ENCODE measurements at places on chromosomes 1 and 21.

- DNase-seq, result no peak
Observed at GRCh38 chr1:226635456-226635941, 86.9 kb downstream of the STUM start.

GRCh38 chr21:40985370-40985769, 138.4 kb upstream of the DSCAM start:
- no peak for DNase-seq

DNA sequence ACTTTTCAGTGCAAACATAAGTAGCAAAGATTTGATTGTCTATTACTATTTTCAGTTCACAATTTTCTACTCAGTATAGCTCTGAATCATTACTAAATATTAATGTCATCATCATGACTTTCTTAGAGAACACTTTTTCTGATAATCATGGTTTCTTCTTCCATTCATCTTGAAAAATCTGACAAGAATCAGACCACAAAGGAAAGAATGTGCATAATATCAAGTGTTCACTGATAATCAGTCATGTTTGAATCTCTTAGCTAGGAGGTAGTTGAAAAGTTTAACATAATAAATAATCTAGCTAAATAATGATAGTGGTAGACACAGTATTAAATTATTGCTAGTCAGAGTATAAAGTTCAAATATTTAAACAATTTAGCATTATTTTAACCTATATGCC, 133.2 kb downstream of the BRINP3 start:
- no peak for DNase-seq

DNA sequence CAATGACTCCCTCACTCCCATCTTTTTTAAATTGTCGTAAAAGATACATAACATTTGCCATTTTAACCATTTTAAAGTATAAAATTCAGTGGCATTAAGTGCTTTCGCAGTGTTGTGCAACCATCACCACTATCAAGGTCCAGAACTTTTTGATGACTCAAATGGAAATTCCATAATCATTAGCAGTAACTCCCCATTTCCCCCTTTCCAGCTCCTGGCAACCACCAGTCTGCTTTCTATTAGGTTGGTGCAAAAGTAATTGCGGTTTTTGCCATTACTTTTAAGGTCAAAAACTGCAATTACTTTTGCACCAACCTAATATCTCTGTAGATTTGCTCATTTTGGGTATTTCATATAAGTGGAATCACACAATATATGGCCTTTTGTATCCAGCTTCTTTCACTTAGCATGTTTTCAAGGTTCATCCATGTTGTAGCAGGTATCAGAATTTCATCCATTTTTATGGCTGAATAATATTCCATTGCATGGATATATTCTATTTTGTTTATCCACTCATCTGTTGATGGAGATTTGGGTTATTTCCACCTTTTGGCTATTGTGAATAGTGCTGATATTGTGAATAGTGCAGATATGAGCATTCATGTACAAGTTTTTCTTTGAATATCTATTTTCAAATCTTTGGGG, 159.7 kb downstream of the HIVEP3 start:
- DNase-seq, result no peak

DNA sequence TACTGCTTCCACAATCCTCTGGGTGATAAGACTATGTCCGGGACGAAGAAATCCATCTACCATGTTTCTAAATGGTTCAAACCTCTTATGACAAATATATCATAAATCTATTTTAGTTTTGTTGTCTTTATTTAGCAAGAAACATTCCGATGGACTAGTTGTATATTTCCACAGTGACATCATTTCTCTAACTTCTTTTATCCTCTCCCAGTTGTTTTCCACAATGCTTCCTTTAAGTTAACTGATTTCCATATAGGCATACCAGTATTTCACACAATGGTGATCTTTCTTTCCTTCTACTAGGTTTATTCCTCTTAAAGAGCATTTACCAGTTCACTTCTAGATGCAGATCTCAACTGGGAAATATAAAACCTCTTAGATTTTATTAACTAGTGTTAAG, 44.8 kb downstream of the USP1 start:
- DNase-seq, result no peak

GRCh38 chr1:29860681-29861080, 624.4 kb downstream of the PTPRU start:
- no peak for DNase-seq

GRCh38 chr21:34989337-34990151, 59.6 kb downstream of the RUNX1 start:
- peak; percentile 32 for DNase-seq

DNA sequence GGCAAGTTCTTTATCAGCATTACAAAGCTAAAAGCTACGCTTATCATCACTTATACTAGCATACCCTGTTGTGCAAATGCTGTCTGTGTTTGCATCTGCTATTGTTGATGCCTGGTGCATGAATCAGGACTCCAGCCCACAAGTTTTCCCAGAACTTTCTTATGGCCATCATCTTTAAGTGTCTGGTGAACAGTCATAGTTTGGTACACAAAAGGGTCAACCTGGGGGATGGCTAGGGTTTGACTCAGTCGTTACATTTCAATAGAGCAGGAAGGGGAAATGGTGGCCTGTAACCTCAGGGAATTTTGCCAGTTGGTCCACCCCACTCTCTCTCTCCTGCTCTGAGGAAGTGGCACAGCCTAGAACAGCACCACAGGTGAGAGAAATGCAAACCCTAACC, 35.4 kb downstream of the SELL start:
- DNase-seq, result no peak

DNA sequence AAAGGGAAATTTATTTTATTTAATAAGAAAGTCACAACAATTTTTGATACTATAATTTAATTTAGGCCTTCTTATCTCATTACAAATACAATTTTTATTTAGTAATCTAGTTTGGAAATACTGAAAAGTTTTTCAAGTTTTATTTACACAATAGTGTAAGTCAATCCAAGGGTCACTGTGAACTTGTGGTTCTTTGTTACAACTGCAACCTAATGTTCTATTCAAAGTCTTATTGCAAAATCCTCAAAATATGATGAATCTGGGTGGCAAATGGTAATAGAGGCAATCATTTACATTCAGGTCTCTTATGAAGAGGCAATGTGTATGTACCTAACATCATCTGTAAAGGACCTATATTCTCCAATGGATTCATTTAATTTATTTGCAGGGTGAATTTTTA, 421.2 kb downstream of the DPYD start:
- DNase-seq, result no peak

GRCh38 chr21:37974081-37974480, 57.8 kb upstream of the KCNJ6 start:
- DNase-seq, result no peak

DNA sequence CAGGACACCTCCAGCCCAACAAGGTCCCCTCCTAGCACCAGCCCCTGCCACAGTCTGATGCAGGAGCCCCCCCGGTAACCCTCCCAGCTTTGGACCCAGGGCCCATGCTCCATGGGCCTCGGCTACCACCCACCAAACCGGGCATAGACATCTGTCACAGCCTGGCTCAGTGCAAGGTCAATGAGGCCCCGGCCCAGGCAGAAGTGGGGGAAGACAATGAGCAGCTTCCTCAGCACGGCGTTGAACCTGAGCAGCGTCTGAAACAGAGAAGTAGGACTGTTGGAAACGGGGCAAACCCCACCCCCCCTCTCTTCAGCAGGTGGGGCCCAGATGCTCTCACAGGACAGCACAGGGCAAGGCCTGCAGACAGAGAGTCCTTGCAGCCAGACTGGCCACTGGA, 101.9 kb upstream of the GCLM start:
- DNase-seq, result no peak

GRCh38 chr1:243246916-243247315, 8.2 kb downstream of the CEP170 start:
- no peak for DNase-seq

DNA sequence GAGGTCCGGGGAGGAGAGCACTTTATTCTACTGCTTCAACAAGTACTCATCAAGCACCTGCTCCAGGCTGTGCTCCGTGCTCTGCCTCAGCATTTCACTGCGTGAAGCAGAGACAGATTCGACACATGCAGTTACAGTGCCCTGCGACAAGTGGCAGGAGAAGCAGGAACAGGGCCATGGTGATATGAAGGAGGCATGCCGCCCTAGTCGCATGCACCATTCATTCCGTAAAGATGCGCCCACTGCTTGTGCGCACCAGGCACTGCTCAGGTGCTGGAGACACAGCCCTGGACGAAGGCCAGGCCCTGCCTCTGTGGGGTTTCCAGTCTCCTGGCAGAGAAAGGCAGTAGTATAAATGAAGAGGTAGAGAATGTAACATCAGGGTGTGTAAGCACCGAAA, 206.6 kb downstream of the HIVEP3 start:
- no peak for DNase-seq

DNA sequence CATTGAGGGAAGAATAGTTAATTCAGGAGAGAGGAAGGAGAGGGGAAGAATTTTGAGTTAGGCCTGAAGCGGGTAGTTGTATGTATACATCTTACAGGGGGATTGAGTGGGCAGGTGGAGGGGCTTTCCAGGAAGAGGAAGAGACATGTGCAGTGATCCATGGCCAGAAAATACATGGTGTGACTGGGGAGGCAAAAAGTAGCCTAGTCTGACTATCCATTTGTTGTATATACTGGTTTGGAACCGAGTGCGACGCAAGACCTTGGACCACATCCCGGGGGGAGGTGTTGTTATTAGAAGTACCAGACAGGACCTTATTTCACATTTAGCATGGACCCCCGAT, 158.3 kb downstream of the SDCCAG8 start:
- DNase-seq, result no peak

DNA sequence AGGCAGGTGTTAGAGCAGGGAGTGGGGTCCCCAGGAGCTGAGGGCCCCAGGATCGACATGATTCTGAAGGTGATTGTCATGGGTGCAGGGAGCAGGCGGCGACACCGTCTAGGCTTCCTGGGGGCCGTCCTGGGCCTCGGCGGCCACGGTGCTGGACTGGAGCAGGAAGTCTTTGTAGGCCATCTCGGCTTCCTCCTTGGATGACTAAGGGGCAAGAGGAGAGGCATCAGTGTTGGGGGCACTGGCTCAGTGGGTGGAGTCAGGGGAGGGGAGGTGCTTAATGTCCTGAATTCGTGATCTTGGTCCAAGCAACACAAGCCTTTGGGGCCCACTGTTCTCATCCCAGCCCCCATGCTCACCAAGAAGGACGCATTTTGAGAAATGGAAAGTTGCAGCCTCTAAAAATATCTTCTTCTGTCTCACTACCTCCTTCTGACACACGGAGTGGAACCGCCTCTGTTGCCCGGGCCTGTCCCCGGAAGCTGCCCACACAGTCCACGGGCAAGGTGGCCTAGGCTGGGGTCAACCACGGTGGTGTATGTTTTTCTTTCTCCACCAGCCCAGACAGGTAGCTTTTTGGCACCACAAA, 8.6 kb upstream of the FCMR start:
- DNase-seq, result no peak

DNA sequence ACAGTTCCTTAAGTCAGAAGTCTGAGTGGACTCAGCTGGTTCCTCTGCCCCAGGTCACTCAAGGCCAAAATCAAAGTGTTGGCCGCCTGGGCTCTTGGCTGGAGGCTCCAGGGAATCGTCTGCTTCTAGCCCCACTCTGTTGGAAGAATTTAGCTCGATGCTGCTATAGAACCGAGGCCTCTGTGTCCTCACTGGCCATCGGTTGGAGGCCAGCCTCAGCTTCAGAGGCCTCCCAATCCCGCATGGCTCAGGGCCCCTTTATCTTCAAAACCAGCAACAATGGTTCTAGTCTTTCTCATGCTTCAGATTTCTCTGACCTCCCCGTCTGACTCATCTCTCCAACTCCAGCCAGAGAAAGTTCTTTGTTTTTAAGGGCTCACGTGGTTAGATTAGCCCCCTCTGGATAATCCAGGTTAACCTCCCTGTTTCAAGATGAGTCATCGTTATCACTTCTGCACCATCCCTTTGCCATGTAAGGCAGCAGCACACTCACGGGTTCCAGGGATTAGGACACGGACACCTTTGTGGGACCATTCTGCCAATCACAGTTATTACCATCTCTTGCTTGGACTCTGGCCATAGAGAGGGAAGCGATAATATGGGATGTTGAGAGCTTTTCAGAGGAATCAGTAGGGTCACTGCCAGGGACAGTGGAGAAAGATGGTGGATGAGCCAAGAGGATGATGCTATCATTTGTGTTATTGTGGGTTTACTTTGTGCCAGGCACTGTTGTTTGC, 13.6 kb downstream of the FHAD1 start:
- no peak for DNase-seq

GRCh38 chr1:22861764-22862440, 110.8 kb downstream of the LACTBL1 start:
- DNase-seq, result no peak

DNA sequence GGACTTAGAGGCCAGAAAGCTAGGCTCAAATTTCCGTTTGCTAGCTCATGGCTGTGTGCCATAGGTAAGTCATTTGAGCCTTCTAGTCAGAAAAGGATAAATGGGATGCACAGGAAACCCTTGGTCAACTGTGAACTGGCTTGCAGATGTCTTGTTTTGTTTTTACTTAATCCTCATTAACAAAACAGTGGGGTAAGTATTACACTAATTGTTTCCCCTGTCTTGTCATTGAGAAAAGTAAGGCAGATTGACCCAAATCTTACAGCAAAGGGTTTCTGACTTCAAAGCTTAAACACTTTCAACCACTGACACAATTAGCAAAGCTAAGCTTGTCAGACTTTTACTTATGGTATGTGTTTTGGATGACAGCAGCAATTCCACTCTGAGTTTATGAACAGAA, 291.3 kb downstream of the NTNG1 start:
- no peak for DNase-seq

DNA sequence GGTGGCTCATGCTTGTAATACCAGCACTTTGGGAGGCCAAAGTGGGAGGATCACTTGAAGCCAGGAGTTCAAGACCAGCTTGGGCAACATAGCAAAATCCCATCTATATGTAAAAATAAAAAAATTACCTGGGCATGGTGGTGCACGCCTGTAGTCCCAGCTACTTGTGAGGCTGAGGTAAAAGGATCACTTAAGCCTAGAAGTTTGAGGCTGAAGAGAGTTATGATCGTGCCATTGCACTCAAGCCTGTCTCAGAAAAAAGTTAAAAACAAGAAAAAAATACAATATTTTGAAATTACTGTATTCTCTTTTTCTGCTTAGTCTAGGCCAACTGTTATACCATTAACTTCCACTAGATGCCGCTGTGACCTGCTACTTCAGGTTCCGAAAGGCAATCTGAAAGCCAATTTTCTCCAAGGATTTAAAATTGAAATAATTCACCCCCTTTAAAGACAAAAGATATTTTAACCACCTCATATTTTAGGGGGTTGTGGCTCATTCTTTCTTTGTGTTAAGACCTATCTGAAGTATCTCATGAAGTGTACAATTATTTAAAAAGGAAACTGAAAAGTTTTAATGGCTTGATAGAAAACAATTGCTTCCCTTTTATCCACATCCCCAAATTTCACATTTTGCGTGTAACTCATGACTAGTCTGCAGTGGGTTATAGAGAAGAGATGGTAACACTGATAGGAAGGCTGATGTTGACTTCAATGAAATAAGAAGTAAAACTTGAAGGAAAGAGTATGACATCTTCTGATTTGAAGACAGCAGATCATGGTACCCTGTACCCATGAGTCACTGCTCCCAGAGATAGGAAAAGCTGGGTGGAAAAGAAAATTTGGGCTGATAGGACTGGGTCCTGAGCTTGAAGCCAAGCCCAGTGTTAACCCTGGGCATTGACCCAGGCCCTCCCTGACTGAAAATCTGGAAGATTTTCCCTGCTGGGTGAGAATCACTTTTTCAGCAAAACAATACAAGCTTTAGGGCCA, 24.4 kb upstream of the CLDN14 start:
- DNase-seq, result peak; percentile 25

Measured in stimulated activated CD4-positive, alpha-beta T cell treated with anti-CD3 and anti-CD28 coated beads, Interleukin-2, amount 100 ng/mL, for 4 hours (primary cell).